DMS79 treated with DMSO at 0.1 percent for 48 hours (cell line): ENCODE measurements at places on chromosomes 1 and 21.

GRCh38 chr1:4657960-4658541, 3.6 kb downstream of the AJAP1 start:
- DNase-seq: no peak

GRCh38 chr1:10819198-10819901, 22.9 kb upstream of the CASZ1 start:
- DNase-seq: no peak

GRCh38 chr1:193553564-193553963, 367.2 kb upstream of the B3GALT2 start:
- no peak for DNase-seq

DNA sequence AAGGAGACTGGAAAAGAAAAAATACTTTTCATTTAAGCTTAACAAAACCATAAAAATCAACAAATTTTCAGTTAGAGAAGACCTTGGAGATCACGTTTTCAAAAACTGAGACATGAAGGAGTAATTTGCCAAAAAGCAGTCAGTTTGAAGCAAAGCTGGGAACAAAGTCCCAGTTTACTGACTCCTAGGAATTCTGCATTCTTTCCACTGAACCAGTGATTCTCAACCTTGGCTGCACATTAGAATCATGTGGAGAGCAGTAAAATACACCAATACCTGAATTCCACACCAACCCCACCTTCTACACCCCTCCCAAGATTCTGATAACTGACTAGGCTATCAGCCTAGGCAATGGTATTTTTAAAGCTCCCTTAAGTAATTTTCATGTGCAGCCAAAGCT, 73.5 kb downstream of the PRPF38A start:
- no peak for DNase-seq

DNA sequence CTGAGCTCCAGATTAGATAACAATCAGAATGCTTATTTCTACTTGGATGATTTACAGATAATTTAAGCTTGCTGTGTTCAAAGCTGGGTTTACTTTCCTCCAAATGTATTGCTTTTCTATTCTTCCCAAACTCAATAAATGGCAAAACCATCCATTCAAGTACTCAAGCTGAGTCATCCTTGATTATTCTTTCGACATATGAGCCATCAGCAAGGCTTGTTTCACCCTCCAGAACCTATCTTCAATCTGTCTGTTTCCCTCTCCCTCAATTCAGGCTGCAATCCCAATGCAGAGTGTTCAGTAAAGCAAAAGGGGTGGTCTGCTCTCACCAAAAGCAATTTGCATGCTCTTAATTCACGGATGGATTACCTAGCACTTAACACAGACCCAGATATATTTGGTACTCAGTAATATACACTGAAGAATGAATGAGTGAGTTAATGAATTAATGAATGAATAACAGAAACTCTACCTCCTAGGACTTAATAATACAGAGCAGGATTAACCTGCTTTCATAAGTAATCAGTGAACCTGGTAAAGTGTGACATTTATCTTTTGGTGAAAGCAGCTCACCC, 41.9 kb downstream of the DDR2 start:
- no peak for DNase-seq

DNA sequence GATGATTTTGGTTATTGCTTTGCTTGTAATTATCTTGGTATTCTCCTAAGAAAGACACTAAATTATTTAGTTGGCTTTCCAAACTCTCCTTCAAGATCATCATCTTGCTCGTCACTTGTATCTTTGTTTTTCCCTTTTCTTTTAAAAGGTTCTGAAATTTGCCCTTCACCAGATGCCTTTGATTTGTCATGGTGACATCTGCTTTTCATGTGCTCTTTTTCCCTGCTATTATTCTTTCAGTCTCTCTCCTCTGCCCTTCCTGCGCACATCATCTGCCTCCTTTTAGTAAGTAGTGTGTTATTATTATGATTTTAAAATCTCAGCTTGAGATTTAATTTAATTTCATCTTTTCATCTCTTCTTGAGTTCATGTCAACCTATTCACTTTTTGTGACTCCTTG, 92.1 kb downstream of the BACH1 start:
- no peak for DNase-seq

DNA sequence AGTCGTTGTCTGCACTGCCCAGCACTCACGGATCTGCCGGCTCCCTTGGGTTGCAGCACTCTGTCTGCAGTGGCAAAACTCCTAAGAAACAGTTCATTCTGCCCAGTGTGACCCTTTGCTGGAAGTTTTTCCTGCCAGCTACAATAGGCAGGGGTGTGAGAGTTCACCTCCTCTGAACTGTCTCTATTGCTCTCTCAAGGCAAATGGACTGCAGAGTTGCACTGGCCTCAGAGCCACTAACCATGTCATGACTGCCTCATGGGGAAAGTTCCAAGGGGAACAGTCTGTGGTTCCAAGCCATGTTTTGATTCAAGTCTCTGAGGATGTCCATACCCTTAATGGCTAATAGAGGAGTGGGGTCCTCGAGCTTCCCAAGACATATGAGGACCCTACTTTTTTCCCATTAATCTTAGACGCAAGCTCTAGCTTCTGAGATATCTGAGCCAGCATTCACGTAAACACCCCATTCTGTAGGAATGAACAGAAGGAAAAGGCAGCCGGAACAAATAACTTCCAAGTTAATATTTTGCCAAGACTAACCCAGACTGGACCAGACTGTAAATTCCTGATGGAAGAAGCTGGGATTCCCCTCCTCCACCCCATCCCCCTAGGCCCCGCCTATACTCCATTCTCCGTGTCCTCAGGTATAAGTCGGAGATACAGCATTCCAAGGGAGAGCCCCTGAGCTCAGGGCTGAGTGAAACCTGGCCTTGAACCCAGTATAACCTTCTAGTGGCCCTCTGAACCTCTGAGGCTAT, 93.8 kb upstream of the AKT3 start:
- DNase-seq: no peak

- DNase-seq: no peak
Measured at GRCh38 chr21:46014828-46015227, 33.3 kb downstream of the COL6A1 start.

GRCh38 chr1:183125279-183125999, 60.6 kb upstream of the LAMC2 start:
- peak; percentile 90 for DNase-seq

DNA sequence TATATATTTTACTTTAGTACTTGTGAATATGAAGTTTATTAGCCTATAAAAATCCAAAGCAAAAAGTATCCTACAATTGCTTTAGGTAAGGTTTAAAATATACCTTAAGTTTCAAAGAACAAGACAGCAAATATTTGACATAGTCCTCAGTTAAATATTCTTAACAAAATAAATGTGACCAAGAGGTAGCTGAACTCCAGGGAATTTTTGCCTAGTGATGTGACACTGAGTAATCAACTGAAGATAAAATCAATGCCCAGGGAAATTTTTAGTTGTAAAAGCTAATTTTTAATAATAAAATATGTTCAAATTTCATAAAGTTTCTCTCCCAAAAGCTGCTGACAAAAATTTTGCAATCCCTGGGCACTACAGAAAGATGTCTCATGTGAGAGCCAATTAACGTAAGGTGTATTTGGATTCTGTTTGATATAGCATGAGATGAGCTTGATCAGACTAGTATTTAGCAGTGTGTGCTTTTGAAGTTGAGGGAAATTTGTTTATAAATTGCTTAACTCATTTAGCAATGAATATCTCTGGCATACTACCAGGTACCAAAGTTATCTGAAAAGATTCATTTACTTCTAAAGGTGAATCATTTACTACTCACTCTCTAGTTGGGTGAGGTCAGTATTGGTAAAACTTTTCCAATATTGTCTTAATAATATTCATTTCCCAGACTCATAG, 80.2 kb upstream of the PALMD start:
- no peak for DNase-seq

DNA sequence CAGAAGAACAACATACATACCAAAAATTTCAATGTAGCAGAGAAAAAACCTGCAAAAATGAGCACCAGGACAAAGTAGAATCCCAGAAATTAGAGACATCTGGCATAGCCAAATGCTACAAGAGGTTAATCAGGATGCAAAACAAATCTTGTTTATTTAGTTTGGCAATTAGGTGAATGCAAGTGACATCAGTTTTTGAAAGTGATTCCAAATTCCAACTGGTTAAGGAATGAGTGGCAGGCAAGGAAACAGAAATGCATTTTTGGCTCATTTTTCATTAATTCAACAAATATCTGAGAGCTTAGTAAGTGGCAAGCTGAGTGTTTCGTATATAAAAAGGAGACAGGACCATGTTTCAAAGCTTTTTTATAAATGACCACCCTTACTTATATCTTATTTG, 21.3 kb downstream of the SCAF4 start:
- no peak for DNase-seq

DNA sequence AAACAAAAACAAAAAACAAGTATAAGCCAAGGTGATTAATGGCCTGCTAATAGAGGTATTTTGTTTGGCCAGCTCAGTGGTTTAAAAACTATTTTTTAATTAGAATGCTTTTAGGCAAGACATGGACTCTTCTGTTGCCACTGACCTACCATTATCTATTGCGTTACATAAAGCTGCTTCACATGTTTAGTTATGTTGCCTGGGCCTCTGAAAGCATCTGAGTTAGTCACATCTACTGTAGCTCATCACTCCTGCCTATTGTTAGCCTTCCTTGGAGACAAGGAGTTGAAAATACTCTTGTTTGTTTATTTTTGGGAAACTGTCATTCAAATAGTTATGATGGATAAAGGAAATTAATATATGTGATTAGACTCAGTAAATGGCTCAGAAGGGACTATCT, 14.3 kb downstream of the DNAJB4 start:
- DNase-seq: no peak

DNA sequence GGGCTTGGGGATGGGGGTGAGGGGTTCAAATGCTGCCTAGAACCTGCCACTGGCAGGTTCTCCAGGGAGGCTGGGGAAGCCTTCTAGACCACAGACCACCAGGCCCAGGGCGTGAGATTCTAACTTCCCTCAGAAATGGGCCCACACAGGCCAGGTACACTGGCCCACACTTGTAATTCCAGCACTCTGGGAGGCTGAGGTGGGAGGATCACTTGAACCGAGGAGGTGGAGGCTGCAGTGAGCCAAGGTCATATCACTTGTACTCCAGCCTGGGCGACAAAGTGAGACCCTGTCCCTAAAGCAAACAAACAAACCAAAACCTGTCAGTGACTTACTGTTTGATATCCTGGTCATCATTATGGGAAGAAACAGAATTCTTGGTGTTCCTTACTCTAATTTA, 31.7 kb downstream of the OPTC start:
- DNase-seq: no peak

DNA sequence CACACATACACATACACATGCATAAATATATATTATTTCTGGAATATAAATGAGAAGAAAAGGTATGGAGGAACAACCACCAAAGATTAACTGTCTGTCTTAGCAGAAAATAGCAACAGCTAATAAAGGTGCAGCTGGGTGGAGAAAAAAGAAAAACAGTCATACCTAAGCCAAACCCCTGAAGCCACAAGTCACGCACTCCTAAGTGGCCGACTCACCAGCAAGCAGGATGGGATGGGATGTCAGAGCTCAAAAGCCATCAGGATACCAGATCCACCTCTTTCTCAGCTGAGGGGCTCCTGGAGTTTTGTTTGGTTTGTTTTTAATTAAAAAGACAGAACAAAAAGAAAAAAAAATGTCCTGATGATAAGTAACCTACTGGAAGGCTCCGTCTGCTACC, 64.7 kb upstream of the HIVEP3 start:
- no peak for DNase-seq

- DNase-seq: no peak
Measured at GRCh38 chr1:237509748-237510147, 381.0 kb downstream of the ZP4 start.

DNA sequence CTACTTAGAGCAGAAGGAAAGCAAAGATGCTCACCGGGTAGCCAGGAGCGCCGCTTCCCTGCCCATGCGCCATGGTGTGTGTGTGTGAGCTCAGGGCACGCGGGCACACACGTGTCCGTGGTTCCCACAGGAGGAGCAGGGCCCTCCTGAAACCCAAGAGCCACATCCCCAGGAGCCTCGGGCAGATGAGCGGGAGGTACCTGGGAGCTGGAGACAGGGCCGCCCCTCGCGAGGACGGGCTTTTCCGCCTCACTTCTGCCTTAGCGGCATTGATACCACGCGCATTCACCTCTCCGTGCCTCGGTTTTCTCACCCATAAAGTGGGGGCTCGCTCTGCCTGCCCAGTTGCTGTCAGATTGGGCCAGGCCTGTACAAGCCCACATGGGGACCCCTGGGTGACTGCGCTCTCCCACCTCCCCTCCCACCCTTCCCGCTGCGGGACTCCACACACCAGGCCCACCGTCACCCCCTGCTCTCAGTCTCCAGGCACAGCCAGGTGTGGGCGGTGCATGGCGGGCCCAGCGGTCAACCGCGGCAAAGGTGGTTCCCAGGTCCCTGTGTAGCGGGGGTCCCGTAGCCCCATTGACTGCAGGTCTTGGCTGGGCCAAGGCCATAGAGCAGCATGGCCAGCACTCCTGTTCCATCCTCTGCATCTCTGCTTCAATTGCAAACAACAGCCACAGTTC, 66.3 kb downstream of the SIK1 start:
- DNase-seq: no peak

DNA sequence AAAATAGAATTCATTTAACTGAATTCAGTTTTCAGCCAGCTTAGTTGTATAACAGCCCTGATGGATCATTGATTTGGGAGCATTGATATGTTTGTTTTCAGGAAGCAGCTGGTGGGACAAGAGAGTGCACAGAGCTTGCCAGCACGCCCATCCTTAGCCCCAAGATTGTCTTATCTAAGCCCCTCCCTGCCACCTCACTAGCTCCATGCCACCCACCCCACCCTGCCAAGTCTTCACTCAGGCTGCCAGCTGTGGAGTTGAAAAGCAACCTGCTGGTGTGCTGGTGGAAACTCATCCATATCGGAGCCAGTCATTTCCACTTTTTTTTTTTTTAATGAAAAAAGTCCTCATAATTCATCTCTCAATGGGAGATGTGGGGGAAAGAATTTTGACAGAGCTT, 11.8 kb downstream of the KIRREL1 start:
- DNase-seq: no peak

- no peak for DNase-seq
Measured at GRCh38 chr1:36944883-36945282, 89.4 kb downstream of the GRIK3 start.

DNA sequence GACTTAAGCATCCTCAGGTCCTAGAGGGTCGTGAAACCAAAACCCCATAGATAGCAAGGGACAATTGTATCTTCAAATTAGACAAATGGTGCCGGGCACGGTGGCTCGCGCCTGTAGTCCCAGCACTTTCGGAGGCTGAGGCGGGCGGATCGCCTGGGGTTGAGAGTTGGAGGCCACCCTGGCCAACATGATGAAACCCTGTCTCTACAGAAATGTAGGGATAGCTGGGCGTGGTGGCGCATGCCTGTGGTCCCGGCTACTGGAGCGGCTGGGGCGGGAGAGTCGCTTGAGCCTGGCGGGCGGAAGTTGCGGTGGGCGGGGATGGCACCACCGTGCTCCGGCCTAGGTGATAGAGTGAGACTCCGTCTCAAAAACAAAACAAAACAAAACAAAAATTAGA, 780.6 kb downstream of the BRINP3 start:
- no peak for DNase-seq

DNA sequence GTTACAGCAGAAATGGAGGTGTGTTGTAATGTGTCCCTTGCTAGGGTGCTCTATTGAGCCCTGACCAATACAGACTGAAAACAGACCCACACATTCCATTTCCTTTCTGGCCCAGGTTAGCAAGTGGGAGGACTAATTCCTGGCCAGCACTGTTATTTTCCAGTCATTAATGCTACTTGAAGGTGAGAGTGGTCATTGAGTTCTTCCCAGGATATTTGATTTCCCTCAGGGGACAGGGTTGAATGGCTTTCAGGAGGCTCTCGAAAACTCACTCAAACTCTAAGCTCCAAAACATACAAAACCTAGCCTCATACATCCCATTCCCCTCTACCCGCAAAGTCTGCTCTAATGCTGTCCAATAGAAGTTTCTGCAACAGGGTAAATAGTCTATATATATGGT, 6.2 kb downstream of the LRRC52 start:
- DNase-seq: peak; percentile 95
